ENCODE measurements at places on chromosomes 5 and 9. TPM values are rescaled to one million over a fixed set of nuclear protein-coding genes. Genes with fewer than 3 reads are reported as not detected.

Gene SGCD
- total RNA-seq: not detected

Gene C5
- total RNA-seq: 1.9 TPM

- DNase-seq: peak; percentile 83
Measured at GRCh38 chr9:131739959-131740648, at the start of gene RAPGEF1. Gene RAPGEF1, minus strand, starts transcription at chr9:131740076. Its CDS starts 246 bp downstream, at chr9:131739830.

- no peak for DNase-seq
Measured at GRCh38 chr5:57718155-57718554, 235.5 kb upstream of the ACTBL2 start.

DNA sequence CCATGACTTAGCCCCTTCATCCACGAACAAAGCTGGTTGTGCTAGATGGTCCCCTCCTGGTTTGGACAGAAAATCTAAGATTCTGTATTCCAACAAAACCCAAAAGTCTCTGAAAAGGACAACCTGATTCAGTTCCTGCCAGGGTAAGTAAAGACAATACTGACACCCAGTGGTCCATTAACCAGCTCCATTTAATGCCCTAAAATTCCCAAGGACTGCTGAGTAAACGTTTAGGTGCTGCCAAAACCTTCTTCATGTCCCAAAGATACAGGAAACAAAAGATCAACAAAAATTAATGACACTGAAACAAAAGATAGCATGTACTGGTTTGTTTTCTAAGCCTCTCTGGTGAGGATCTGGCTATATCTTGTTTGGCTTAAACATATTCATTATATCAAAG lies 25.3 kb upstream of the PPP1R2B start:
- DNase-seq: no peak

- no peak for DNase-seq
Measured at GRCh38 chr9:127106466-127106855, 16.0 kb downstream of the ANGPTL2 start.

All from activated CD8-positive, alpha-beta memory T cell treated with anti-CD3 and anti-CD28 coated beads, Interleukin-2, amount 10 ng/mL, durations not matched to agents 7 days and 5 days (primary cell).